AG04450 (cell line): ENCODE measurements at places on chromosomes 6 and 20.

DNA sequence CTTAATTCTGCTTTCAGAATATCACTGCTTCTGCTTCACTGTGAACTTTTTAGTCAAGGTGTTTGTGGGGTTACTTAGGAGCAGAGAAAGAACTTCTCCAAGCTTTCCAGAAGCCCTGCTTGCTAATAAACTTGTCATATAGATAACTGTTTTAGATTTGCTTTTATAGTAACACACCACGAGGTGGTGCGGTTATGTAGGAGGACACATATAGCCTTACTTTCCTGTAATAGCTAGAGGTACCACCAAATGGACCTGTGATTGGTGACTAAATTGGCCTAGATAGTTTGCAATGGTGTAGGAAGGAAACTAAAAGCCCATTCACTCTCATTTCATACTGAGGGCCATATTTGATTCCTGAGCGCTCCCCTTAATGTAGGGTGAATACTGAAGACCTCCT is 52.3 kb upstream of the BCLAF1 start:
- no peak for DNase-seq

DNA sequence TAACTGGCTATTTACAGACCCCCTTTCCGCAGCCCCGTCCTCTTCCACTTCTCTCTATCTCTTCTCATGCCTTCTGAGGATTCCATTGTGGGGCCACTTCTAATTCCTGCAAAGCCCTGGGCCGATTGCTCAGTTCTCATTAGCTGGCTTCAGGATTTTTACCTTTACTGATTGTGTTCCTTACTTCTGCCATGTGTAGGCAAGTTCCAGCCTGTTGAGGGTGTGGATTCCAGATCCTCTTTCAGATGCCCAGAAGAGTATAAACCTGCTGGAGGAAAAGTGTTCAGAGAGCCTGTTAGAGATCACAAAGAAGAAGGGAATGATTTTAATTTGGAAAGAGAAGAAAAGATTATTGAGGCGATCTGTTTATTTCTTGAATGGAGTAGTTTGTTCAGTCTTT is 5.4 kb downstream of the DSE start:
- DNase-seq, result no peak

DNA sequence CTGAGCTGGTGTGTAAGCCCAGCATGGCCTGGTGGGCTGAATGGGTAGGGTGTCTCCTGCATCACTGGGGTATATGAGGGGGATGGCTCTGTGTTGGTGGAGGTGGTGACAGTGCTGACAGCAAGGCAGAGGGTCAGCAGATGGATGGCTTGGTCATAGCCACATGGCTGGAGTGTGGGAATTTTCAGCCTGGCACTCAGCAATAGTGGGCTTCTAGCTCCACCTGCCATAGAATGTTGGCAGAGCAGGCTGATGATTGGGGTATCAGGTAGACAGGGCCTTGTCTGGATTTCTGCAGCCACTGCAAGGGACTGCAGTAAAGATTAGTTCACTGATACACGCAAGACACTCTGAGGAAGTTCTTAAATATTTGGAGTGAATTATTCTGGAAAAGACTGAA is 137.5 kb upstream of the BACH2 start:
- DNase-seq, result no peak

- no peak for DNase-seq
Measured at GRCh38 chr6:16949716-16950115, 152.1 kb upstream of the STMND1 start.

DNA sequence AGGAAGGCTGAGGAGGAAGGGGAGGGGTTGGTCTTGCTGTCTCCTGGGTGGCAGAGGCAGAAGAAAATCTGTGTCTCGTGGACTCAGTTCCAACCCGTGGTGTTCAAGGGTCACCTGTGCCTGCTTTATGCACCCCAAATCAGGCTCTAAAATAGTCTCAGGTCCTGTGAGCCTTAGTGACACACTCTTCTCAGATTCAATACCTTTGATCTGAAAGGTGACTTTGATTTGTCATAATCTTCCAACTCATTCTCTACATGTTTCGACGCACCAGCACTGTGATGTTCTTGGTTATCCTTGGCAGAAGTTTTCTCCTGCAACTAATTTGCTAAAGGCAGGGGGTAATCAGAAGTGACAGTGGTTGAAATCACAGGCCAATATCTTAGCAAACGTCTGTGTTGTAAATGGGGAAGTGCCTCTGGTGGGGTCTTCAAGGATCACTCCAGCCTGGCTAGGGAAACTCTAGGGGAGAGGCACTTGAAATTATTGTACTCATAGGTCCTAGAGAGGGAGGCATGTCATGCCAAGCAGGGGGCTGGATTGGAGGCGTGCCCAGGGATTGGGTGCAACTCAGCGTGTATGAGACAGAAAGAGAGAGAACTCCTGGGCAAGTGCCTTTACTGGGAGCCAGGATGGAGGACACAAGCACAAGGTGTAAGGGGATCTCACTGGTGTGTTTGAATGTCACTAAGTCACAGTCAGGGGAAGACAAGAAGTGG is 19.0 kb upstream of the PRND start:
- DNase-seq, result no peak

- DNase-seq, result no peak
Measured at GRCh38 chr20:667351-668034, 8.1 kb downstream of the SCRT2 start.

GRCh38 chr20:62244644-62245108 is 6.4 kb downstream of the OSBPL2 start:
- DNase-seq, result no peak

GRCh38 chr20:3669710-3670367 is 6.6 kb upstream of the GFRA4 start:
- DNase-seq, result no peak

DNA sequence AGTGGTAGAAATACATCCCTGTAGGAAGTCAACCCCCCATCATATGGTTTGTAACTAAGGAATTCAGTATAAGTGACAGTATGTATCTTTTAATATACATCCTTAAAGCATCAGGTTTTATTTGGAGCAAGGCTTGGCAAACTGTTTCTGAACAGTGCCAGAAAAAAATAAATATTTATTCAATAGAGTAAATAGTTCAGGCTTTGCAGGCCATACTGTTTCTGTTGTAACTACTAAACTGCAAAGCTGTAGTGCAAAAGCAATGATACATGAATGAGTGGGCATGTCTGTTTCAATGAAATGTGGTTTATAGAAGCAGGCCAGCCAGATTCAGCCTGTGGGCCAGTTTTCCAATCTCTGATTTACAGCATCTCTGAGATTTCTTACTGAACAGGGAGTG is 977 bp downstream of the MEI4 start:
- no peak for DNase-seq

DNA sequence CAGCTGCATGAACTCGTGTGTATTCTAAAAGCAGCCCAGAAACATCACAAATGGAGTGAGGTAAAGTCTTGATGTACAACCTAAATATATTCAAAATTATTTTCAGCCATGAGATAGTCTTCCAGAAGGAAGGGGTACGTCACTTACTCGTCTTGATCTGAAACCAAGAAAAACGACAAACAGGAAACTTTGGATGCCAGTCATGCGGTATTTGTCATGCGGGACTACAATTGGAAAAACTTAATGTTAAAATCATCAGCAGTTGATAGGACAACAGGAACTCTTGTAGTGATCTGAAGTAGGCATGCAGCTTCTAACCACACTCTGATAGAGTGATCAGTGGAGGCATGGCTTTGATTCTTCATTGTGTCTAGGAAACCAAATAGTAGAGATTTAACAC is 29.7 kb downstream of the FAM217A start:
- DNase-seq, result no peak

GRCh38 chr6:34457382-34457741 is 8.5 kb upstream of the PACSIN1 start:
- no peak for DNase-seq

DNA sequence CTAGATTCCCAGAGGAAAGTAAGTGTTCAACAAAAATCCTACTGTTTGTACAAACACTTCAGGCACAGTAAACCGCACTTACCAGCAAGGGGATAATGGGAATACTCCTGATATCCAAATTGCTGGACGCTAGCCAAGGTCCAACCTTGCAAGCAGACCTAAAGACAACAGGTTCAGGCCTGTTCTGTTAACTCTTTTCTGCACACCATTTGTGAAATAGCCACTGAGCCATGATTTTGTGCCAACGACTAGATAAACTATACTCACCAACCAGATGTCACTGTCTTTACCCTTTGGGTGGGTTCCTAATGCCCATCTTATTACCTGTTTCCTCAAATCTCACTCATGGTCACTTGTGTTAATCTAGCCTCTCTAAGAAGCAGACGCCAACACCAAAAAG is 43.5 kb downstream of the GOPC start:
- no peak for DNase-seq

GRCh38 chr6:1986454-1987243 is 258.8 kb downstream of the GMDS start:
- no peak for DNase-seq

DNA sequence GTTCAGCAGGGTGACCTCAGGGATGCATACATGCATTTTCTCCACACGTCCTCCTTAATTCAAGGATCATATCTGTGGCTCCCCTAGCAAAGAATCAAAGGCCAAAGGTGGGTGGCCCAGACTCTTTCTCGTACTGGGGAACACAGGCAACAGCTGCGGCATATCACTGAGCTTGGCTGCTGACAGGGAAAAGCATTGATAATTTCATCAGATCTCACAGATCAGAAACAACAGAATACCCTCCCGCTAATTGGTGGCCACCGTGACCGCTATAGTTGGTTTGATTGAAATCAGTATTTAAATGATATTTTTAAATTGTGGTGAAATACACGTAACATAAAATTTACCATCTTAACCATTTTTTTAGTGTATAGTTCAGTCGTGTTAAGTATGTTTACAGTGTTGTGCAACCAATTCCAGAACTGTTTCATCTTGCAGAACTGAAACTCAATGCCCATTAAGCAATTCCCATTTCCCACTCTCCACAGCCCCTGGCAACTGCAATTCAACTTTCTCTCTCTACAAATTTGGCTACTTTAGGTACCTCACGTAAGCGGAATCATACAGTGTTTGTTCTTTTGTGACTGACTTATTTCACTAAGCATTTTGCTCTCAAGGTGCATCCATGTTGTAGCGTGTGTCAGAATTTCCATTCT is 74.7 kb upstream of the TMEM170B start:
- DNase-seq, result no peak

DNA sequence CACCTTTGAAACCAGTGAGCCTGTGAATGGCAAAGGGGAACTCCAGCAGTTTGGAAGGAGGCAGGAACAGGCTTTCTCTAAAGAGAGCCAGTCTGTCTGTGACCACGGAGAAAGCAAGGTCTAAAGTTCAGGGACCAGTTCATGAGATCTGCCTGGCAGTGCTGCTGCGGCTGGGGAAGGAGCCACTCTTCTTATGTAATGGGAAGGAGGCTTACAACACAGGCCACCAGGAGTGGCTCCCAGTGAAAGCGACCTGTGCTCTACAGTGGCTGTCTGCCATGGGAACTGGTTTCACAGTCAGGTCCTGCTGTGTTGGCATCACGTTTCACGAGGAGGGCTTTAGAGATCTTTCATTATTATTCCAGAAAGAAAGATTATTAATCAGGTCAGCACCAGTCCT is 291.9 kb upstream of the PRDM1 start:
- DNase-seq, result no peak

- no peak for DNase-seq
Measured at GRCh38 chr6:2730353-2731107, 20.2 kb downstream of the MYLK4 start.

- DNase-seq, result no peak
Measured at GRCh38 chr6:61640463-61640862, 645.6 kb downstream of the KHDRBS2 start.

DNA sequence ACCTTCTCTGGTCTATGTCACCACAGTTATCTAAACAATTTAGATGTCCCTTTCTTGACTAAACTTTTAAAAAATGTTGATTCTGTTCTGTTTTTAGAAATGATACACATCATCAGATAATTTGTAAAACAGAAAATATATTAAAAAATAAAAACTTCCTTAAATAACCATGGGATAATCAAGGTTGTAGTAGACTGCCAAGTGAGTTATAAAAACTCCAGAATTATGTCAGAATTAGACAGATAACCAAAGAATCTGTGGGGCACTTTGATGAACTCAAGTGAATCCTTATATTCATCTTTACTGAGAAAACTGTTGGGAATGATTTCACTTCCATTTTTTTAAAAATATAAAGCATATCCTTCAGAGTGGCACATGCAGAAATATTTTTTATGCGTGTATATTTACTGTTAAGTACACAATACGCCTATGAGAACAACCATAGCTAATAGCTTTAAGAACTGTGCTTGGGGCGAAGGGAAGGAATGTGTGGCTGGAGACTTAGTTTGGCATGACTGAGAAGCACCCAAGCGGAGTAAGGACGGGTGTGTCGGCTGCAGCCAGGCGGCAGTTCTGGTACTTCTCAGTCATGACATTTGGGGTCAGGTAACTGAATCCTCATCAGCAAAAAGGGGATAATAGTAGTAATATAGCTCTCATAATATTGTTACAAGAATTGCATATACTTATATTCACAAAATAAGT is 604.7 kb upstream of the CITED2 start:
- no peak for DNase-seq

DNA sequence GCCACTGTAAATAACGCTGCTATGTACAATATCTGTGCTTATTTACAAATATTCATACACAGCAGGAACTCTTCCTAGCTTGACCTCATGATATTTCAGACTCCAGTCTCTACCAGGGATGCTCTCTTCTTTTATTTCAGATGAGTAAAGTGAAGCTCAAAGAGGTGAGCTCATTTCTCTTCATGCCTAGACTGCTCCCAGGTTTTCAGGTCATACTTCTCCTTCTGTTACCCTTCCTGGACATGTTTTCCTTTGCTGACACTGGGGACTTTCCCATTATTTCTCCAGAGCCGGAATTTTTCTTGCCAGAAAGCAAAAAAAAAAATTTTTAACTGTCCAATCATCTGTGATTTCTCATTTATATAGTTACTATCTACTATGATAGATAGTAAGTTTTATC is 147.2 kb upstream of the DST start:
- no peak for DNase-seq

- no peak for DNase-seq
Measured at GRCh38 chr6:128686084-128686483, 165.7 kb upstream of the PTPRK start.

- DNase-seq, result no peak
Measured at GRCh38 chr20:17357238-17357637, 130.4 kb downstream of the PCSK2 start.

- no peak for DNase-seq
Measured at GRCh38 chr6:24919056-24919892, 16.5 kb downstream of the RIPOR2 start.

- DNase-seq, result no peak
Measured at GRCh38 chr20:17872434-17872833, 96.2 kb downstream of the SNX5 start.

- DNase-seq, result no peak
Measured at GRCh38 chr6:157068691-157069324, 254.5 kb downstream of the TMEM242 start.

- no peak for DNase-seq
Measured at GRCh38 chr6:3784885-3785744, 33.6 kb upstream of the PXDC1 start.

- DNase-seq, result no peak
Measured at GRCh38 chr6:52610745-52611355, 34.0 kb upstream of the TRAM2 start.

DNA sequence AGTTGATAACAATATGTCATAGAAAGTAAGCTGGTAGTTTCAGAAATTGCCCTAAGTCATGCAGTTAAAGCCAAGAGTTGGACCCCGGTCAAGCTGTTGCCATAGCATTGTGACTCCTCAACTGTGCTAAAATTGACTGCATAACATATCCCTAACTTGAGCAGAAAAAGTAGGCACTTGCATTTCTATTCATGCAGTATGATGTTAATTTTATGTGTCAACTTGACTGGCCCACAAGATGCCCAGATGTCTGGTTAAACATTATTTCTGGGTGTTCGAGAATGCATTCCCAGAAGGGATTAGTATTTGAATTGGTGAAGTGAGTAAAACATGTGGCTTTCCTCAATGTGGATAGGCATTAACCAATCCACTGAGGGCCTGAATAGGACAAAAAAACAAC is 136.4 kb downstream of the GPR63 start:
- DNase-seq, result no peak
